ENCODE measurements at places on chromosomes 16 and 17. TPM values are rescaled to one million over a fixed set of nuclear protein-coding genes. Genes with fewer than 3 reads are reported as not detected.

Gene SCGB1C2
- not detected for total RNA-seq

DNA sequence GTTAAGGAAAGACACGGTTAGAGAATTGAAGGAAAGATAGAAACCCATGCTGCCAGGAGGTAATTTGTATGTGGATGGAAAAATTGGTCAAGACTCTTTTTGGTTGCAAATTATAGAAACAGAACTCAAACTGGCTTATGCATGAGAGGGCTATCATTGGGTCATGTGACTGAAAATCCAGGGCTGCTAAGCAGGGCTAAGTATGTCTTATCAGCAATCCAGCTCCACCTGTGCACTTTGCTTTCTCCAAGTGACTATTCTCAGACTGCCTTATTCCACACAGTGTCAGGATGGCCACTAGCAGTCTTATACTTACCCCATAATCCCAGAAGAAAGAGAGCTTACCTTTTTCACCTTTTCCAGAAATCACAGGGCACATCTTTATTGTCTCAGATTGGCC lies 113.5 kb downstream of the CBLN1 start:
- no peak for DNase-seq
- no peaks in the 10 kb centered on the region for H3K36me3 ChIP-seq
- no peak overlapping the region for H3K4me3 ChIP-seq
- no peak overlapping the region for H3K27ac ChIP-seq

Gene ATP1B2
- total RNA-seq, result under 0.01 TPM

DNA sequence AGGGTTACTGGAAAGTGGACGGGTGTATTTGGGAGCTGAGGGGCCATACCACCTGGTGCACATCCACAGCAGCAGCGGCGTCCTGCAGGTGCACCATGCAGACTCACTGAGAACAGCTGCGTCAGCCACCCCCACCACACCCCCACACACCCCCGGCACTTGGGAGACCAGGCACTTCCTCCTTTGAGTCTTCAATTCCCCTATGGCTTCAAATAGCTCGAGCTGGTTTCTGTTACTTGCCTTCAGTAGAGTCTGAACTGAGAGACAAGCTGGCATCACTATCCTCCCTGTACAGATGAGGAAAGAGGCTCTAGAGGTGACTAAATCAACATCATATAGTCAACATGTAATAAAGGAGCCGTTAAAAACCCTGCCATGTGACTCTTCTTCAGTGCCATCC lies 15.4 kb downstream of the CUEDC1 start:
- H3K4me3 ChIP-seq, result no peak overlapping the region
- no peaks in the 10 kb centered on the region for H3K27me3 ChIP-seq
- H3K36me3 ChIP-seq, result no peaks in the 10 kb centered on the region
- peaks cover 29% of the 10 kb centered on the region for H3K4me1 ChIP-seq

Gene ETV4
- 0.72 TPM for total RNA-seq

- no peaks in the 10 kb centered on the region for H3K27me3 ChIP-seq
- H3K27ac ChIP-seq, result no peak overlapping the region
- DNase-seq, result no peak
- no peaks in the 10 kb centered on the region for H3K4me1 ChIP-seq
- no peak overlapping the region for H3K4me3 ChIP-seq
Observed at GRCh38 chr16:89795676-89796075, 20.8 kb downstream of the FANCA start.

Gene OTOP2
- total RNA-seq, result not detected

DNA sequence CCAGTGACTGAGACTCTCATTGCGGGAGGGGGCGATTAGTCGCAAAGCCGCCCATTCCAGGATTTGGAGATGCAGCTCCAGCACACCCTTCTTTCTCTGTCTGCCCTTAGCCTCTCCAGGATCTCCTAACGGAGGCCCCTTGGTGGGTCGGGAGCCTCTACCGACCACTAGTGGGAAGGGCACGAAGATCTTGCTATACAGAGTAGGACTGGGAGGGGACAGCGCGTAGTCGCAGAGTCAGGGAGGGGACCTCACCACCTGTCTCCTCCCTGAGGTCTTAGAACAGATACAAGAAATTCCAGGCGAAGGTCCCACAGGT lies 588 bp upstream of the SMTNL2 start:
- no peaks in the 10 kb centered on the region for H3K36me3 ChIP-seq
- DNase-seq, result peak; percentile 90
- H3K27me3 ChIP-seq, result peaks cover 43% of the 10 kb centered on the region

GRCh38 chr17:27871407-27871806 lies 21.8 kb downstream of the LYRM9 start:
- no peaks in the 10 kb centered on the region for H3K27me3 ChIP-seq
- DNase-seq, result no peak
- no peak overlapping the region for H3K4me3 ChIP-seq
- H3K36me3 ChIP-seq, result no peaks in the 10 kb centered on the region

DNA sequence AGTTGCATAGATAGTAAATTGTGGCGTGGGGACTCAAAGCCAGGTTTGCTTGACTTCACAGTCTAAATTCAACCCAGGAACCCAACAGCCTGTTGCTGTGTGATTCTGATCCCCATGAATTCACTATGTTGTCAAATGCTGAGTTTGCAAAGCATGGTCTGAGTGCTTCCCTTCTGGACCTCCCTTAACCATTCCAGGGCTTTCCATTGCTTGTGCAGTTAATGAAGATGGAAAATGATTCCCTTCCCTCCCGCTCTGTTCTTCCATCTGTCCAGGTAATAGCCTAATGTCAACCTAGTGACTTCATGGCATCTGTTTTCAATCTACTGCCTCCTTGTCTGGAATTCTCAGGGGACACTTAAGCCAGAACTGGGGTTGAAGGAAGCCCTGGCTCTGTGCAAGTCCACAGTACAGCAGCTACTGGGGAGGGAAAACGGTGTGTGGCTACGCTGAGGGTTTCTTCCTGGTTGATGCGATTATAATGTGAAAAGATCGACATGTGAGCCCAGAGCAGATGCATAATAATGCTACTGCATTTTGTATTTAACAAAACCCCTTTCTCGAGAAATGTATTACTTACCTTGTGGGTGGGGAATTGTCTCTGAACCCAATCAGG lies 206.7 kb downstream of the CDH13 start:
- H3K4me1 ChIP-seq, result peaks cover 19% of the 10 kb centered on the region
- peak overlapping the region; percentile 2 for H3K27ac ChIP-seq
- no peaks in the 10 kb centered on the region for H3K36me3 ChIP-seq
- no peaks in the 10 kb centered on the region for H3K27me3 ChIP-seq

Gene BLTP2
- total RNA-seq, result 171 TPM

Gene FBXO39
- 0.59 TPM for total RNA-seq

Gene ERBB2
- 44.2 TPM for total RNA-seq

DNA sequence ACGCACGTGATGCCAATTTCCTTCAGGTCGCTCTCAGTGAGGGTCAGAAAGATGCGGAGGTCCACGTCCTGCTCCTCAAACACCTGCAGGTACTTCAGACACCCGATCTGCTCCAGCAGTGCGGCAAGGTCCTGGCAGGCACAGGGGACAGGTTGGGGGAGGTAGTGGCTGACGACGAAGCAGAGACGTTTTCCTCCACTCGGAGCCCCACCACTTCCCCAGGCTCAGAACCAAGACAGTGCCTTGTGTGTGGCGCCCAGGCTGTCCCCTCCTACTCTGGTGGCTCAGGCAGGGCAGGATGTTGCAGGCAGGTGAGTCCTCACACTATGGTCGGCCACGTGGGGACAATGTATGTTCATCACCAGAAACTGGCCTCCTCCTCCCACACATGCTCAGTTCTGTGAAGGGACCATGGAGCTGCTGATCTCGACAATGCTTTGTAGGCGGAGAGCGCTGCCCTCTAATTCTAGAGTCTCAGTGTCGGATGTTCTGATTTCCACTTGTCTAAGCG lies 5.7 kb downstream of the NUDT16L1 start:
- peak; percentile 60 for DNase-seq
- no peak overlapping the region for H3K27ac ChIP-seq
- H3K36me3 ChIP-seq, result peaks cover 56% of the 10 kb centered on the region
- no peak overlapping the region for H3K4me3 ChIP-seq
- H3K4me1 ChIP-seq, result peaks cover 13% of the 10 kb centered on the region
- no peaks in the 10 kb centered on the region for H3K27me3 ChIP-seq

Gene KCNJ12
- under 0.01 TPM for total RNA-seq

- no peaks in the 10 kb centered on the region for H3K36me3 ChIP-seq
- H3K4me1 ChIP-seq, result no peaks in the 10 kb centered on the region
- peak; percentile 86 for DNase-seq
- H3K27ac ChIP-seq, result no peak overlapping the region
- H3K27me3 ChIP-seq, result no peaks in the 10 kb centered on the region
Observed at GRCh38 chr17:65294181-65294719, 157.1 kb downstream of the RGS9 start.

- H3K27ac ChIP-seq, result no peak overlapping the region
- H3K27me3 ChIP-seq, result no peaks in the 10 kb centered on the region
- no peaks in the 10 kb centered on the region for H3K36me3 ChIP-seq
- H3K4me3 ChIP-seq, result no peak overlapping the region
Observed at GRCh38 chr16:12994402-12994801, 93.0 kb downstream of the SHISA9 start.

Gene EIF3CL
- 78.2 TPM for total RNA-seq

Gene CDH15
- total RNA-seq, result 2.2 TPM

DNA sequence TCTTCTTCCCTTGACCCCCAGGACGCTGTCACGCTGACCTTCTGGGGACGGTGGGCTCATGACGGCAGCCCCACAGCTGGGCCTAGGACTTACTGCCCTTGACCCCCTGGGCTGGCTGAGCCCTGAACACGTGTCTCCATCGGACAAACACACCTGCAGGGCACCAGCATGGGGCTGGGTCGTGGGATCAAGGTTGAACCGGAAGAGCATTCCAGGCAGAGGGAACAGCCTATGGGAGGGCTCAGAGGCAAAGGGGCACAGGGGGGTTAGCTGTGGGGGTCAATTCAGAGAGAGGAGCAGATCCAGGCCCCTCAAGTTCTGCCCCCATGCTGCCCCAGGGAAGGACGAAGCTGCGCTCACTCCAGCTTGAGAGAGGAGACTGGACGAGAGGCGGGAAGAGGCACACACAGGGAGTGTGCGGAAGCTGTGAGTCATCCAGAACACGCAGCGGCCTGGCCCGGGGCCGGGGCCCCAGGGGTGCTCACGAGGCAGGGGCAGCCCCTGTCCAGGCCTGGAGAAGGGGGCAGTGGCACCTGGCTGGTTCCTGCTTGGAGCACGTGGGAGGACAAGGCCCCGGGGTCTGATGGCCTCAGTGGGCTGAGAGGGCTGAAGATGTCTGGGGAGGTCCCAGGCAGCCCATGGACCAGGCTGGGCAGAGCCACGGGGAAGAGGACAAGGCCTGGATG lies 9.9 kb downstream of the SSTR5 start:
- peak; percentile 97 for DNase-seq
- no peak overlapping the region for H3K27ac ChIP-seq
- H3K4me1 ChIP-seq, result peaks cover 4% of the 10 kb centered on the region

Gene GAST
- total RNA-seq, result not detected

GRCh38 chr16:12519986-12520385 lies 283.7 kb downstream of the CPPED1 start:
- no peaks in the 10 kb centered on the region for H3K4me1 ChIP-seq
- H3K4me3 ChIP-seq, result no peak overlapping the region
- H3K27ac ChIP-seq, result no peak overlapping the region
- no peaks in the 10 kb centered on the region for H3K27me3 ChIP-seq
- no peak for DNase-seq

- peak overlapping the region; percentile 91 for H3K4me3 ChIP-seq
- DNase-seq, result peak; percentile 86
- peaks cover 6% of the 10 kb centered on the region for H3K36me3 ChIP-seq
- H3K27me3 ChIP-seq, result no peaks in the 10 kb centered on the region
- H3K4me1 ChIP-seq, result peaks cover 68% of the 10 kb centered on the region
Observed at GRCh38 chr17:18185391-18185790, 1.8 kb downstream of the ALKBH5 start.

GRCh38 chr16:53156516-53156915 lies 101.7 kb downstream of the CHD9 start:
- no peaks in the 10 kb centered on the region for H3K27me3 ChIP-seq
- H3K27ac ChIP-seq, result peak overlapping the region; percentile 55
- DNase-seq, result peak; percentile 69
- peaks cover 10% of the 10 kb centered on the region for H3K4me1 ChIP-seq
- H3K36me3 ChIP-seq, result peaks cover 25% of the 10 kb centered on the region

Gene KRT25
- not detected for total RNA-seq

DNA sequence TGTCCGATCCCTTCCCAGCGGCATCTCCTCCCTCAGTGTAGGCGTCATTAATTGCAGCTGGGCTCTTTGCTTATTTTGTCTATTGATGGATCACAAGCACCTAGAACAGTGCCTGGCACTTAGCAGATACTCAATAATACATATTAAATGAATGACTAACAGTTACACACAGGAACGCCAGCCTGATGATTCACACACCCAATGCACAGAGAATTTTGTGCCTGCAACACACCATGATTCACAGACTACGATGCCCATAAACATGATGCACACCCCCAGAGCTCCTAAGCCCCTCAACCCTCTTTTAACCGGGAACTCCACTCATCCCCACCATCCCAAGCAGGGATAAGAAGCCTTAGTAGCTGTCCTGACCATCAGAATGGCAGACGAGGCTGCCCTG lies 66.6 kb upstream of the TMEM97 start:
- H3K27ac ChIP-seq, result no peak overlapping the region
- DNase-seq, result peak; percentile 90
- H3K4me1 ChIP-seq, result peaks cover 9% of the 10 kb centered on the region
- no peaks in the 10 kb centered on the region for H3K36me3 ChIP-seq
- peaks cover 4% of the 10 kb centered on the region for H3K27me3 ChIP-seq

- H3K4me1 ChIP-seq, result no peaks in the 10 kb centered on the region
- H3K27me3 ChIP-seq, result no peaks in the 10 kb centered on the region
- no peaks in the 10 kb centered on the region for H3K36me3 ChIP-seq
- DNase-seq, result no peak
Observed at GRCh38 chr17:51435641-51436091, 175.3 kb downstream of the UTP18 start.

- DNase-seq, result no peak
- H3K4me1 ChIP-seq, result no peaks in the 10 kb centered on the region
- no peak overlapping the region for H3K4me3 ChIP-seq
- H3K27ac ChIP-seq, result no peak overlapping the region
Observed at GRCh38 chr17:82608816-82609215, 39.4 kb downstream of the WDR45B start.

Gene NAGS
- 0.36 TPM for total RNA-seq

Gene ANKFN1
- 0.72 TPM for total RNA-seq

DNA sequence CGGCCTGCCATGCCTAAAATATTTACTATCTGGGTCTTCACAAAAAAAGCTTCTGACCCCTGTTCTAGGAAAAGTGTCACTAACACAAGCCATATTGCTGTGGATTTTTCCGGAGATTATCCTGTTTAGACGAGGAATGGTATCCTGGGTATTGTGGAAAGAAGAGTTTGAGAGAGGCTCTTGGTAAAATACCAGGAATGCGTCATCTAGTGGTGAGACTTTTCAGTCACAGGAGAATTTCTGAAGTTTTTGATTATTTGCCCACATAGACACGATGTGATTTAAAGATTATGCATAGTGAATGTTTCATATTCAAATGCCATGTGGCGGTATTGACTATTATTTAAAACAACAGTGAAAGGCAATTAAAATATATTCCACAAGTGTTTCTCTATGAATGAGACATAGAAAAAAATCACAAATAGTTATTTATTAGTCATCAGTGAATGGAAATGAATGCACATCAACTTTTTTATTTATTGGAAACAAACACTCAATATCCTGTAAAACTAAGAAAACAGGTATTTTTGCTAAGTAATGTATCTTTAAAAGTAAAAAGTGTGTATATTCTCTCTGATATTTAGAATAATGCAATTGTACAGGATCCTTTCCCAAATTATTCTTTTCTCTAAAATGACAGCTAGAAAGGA lies 7.8 kb downstream of the KRT28 start:
- H3K4me3 ChIP-seq, result no peak overlapping the region
- H3K27ac ChIP-seq, result no peak overlapping the region
- H3K36me3 ChIP-seq, result no peaks in the 10 kb centered on the region
- no peak for DNase-seq
- no peaks in the 10 kb centered on the region for H3K4me1 ChIP-seq

GRCh38 chr17:19370493-19370960 lies 7.8 kb upstream of the MAPK7 start:
- peaks cover 5% of the 10 kb centered on the region for H3K4me1 ChIP-seq
- H3K36me3 ChIP-seq, result no peaks in the 10 kb centered on the region
- peak; percentile 87 for DNase-seq
- no peak overlapping the region for H3K27ac ChIP-seq
